ENCODE measurements at places on chromosomes 2 and 18.
A peak's percentile ranks its signal among the peaks of the same experiment; 100 is the strongest.

GRCh38 chr18:25284281-25284680, 67.7 kb downstream of the ZNF521 start:
- DNase-seq = no peak

- DNase-seq = peak; percentile 37
Observed at GRCh38 chr2:168920504-168921157, 19.5 kb downstream of the G6PC2 start.

GRCh38 chr2:175964195-175964594, 37.9 kb downstream of the LNPK start:
- no peak for DNase-seq

DNA sequence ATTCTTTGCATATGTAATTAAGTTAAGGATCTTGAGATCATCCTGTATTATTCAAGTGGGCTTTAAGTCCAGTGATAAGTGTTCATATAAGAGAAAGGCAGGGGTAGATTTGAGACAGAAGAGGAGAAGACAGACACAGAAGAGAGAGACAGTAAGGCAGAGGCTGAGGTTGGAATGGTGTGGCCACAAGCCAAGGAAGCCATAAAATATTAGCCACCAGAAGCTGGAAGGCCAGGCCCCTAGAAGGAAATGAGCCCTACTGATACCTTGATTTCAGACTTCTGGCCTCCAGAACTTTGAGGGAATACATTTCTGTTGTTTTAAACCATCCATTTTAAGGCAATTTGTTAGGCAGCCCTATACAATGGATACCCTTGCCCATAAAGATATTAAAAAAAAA, 66.9 kb upstream of the DLX2 start:
- no peak for DNase-seq

- no peak for DNase-seq
Observed at GRCh38 chr2:68512326-68512725, 44.9 kb downstream of the APLF start.

GRCh38 chr2:12314127-12314760, 402.5 kb upstream of the TRIB2 start:
- no peak for DNase-seq

- DNase-seq = no peak
Observed at GRCh38 chr2:48415836-48416515, 114.0 kb upstream of the STON1 start.

DNA sequence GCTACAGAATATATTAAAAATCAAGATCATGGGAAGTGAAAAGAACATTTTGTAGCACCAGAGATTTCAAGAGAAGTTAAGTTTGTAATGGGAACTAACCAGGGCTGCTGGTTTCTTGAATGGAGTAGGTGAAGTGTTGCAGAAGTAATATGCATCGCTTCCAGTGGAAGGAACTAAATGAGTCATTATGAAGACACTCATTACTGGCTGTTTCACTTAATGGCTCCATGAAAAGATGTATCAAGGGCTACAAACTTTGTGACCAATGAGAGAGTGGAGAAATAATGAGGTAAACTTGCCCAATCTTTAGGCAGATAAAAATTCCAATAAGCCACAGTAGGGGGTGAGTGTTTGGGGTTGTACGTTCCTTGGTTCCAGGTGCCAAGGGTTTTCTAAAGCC, 380.4 kb upstream of the POU3F3 start:
- DNase-seq = no peak

DNA sequence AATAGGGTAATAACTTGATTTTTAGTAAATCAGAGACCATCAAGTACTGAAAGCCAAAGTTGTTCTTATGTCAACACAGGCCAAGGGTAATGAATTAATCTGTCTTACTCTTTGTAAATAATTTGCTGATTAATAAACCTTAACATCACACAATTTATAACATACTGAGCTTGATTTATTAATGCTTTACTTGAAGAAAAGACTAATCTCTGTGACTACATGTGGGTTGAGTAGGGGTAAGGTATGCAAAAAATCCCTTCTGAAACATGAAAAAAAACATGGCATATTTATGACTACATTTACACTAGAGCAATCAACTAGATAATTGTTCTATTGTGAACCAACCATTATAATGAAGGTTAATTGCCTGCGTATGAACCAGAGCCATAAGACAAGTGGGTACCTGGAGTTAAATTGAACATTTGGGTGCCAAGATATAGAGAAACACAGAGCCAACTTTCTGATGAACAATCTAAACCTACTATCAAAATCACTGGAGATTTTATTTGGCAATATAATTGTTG, 67.7 kb upstream of the GRB14 start:
- no peak for DNase-seq

GRCh38 chr2:213934560-213934959, 476.3 kb upstream of the VWC2L start:
- peak; percentile 21 for DNase-seq

- peak; percentile 46 for DNase-seq
Observed at GRCh38 chr2:950080-950966, at the start of gene SNTG2. Gene SNTG2 (plus strand): TSS chr2:950849. CDS start chr2:950997, 148 bp downstream.

DNA sequence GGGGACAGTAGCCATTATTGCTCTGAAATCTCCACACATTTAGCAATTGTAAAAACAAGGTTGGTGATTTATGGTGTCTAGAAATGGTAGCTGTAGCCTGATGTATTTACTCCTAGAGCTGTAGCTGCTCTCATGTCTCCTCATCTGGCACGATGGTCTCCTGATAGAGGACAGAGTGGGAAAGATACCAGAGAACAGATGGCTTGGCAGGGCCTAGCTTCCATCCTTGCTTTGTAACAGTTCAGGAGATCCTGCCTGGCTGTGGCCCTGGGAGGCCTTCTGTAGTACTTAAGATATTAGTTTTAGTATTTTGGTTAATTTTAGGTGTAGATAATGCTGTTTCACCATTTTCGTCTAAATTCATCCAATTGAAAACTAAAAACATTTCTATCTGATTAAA, 6.7 kb downstream of the ATG16L1 start:
- DNase-seq = no peak

DNA sequence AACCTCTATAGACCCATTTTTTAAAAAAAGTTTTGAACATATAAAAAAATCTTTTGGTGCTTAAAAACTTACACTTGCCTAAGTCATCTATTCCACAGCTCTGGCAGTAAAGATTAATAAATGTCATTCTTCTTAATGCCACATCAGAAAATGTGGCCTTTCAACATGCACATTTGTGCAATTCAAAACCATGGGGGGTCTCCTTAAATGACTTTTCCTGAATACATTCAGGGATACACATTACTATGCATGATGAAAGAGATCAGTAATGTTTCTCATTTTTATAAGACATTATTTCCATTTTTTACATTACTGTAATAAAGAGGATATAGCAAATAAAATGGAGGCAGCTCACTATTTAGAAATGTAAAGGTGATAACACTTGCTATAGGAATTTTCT, 142.3 kb downstream of the RBM43 start:
- DNase-seq = no peak

- no peak for DNase-seq
Observed at GRCh38 chr2:237132799-237133198, 47.1 kb downstream of the COPS8 start.

DNA sequence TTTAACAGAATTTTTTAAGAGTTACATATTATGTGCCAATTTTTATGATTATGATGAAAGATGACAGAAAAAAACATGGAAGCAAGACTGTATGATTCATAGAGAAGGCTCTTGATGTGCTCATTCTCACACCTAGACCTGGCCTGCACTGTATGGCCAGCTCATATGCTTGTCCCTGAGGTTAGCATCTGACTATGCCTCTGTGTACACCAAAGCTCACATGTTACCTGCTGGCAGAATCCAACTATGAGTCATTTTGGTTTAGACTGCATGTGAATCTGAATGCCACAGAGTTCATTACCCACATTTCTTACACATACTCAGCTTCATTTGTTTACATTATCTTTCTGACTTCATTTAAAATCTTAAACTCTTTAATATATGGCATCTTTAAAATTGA, 139.0 kb downstream of the DSC3 start:
- no peak for DNase-seq

DNA sequence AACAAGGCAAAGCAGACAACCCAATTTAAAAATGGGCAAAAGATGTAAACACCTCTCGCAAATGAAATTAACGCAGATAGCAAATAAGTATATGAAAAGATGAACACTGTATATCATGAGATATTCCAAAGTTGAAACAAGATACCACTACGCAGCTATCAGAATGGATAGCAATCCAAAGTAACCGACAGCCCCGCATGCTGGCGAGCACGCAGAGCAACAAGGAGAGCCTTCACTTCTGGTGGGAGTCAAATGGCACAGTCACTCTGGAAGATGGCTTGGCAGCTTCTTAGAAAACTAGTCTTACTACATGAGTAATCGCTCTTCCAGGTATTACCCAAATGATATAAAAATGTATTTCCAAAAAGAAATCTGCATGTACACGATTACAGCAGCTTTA, 1.4 kb downstream of the NDUFA10 start:
- DNase-seq = no peak

GRCh38 chr2:176193048-176193447, 4.6 kb downstream of the HOXD1 start:
- no peak for DNase-seq

DNA sequence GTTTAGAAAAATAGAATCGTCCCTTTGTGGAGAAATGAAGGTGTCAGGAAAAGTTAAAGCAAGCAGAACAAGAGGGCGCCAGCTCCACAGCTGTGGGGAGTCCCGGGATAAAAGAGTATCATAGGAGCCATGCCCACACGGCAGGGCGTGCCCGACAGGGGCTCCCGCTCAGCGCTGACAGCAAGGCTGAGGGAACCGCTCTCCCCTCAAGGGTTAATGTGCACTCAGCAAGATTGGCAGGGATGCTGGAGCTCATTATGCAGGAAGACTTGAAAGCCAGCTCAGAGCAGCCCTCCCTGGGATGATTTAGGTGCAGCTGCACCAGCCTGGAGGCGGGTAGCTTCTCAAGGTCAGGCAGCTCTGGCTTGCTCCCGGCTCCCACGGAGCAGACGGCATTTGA, 500.2 kb downstream of the EIPR1 start:
- no peak for DNase-seq

GRCh38 chr2:118309257-118309945, 221.1 kb downstream of the INSIG2 start:
- DNase-seq = no peak

GRCh38 chr18:25074925-25075324, 277.0 kb downstream of the ZNF521 start:
- no peak for DNase-seq

DNA sequence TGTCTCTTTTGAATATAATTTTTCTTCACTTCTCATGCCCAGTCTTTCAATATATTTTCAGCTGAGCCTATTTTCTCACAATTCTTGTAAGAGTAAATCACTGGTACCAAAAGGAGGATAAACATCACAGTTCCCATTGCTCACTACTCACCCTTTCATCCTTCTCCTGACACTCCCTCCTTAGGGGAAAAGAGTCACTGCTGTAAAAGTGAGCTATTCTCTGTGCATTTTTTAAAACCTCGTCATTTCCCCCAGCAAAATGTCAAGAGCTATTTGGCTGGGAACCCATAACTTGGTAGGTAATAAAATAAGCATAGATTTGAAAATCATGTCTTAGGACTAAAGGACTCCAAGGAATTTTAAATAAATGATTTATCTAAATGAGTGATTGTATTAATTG, 340.1 kb upstream of the GYPC start:
- DNase-seq = no peak

- DNase-seq = peak; percentile 27
Observed at GRCh38 chr2:218394298-218395089, 5.2 kb upstream of the CTDSP1 start.

GRCh38 chr2:63497576-63497975, 90.7 kb downstream of the WDPCP start:
- DNase-seq = no peak

- DNase-seq = no peak
Observed at GRCh38 chr2:196329959-196330358, 158.6 kb upstream of the STK17B start.

GRCh38 chr2:195532255-195532627, 124.8 kb upstream of the SLC39A10 start:
- DNase-seq = no peak

GRCh38 chr2:14615121-14615520, 17.4 kb upstream of the LRATD1 start:
- DNase-seq = no peak

DNA sequence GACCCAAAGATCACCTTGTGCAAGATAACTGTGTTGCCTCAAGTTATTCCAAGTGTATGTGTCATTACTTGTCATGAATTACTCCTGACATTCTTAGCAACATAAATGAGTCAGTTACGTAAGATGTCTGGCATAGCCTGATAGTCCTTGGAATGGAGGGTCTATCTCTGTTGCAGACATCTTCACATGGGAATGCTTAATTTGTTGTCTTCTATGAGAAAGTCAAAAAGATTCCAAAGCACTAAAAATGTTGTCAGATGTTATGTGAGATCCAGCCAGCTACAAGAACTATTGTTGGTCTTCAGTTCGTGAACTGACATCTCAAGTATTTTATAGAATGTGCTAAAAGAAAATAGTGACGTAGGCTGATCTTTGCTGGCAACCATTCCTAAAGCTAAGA, 178.2 kb upstream of the RASGRP3 start:
- DNase-seq = no peak

- no peak for DNase-seq
Observed at GRCh38 chr2:128414946-128415778, 96.5 kb upstream of the HS6ST1 start.

- no peak for DNase-seq
Observed at GRCh38 chr18:48729404-48729803, 190.6 kb downstream of the CTIF start.

DNA sequence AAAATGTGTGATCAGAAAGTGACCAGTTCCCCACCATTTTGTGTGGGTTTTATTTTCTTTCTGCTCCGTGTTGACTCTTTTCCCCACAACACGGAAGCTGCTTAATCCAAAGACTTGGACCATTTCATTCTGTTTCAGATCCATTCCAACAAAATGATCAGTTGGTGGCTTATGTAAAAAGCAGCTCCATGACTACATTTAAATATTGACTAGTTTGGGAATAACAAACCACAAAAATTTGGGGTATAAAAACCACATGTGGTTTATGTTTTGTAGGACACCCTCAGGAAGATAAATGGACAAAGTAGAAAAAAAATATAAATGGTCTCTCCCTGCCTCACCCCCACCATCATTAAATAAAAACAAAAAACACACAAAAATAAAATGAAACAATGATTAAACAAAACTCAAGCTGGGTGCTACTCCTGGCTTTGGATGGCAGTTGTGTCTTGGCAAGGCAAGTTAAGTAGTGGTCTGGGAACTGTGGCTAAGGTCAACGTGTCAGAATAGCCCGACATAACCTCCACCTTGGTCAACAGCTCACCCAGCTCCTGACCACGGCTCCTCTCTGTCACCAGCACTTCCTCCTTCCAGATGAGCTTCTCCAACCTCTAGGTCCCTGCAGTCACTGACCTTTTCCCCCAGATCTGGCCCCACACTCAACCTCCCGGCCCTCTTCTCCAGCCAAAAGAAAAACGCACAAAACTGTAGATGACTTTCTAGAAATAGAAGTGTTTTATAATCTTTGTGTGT, 12.8 kb upstream of the WIPF1 start:
- no peak for DNase-seq

- no peak for DNase-seq
Observed at GRCh38 chr2:37790462-37790861, 119.0 kb upstream of the CDC42EP3 start.

GRCh38 chr2:96537734-96538486, 1.4 kb downstream of the ARID5A start:
- DNase-seq = peak; percentile 56

GRCh38 chr2:128867936-128868636, 549.4 kb upstream of the HS6ST1 start:
- no peak for DNase-seq
